ENCODE measurements at places on chromosomes 4 and X.

DNA sequence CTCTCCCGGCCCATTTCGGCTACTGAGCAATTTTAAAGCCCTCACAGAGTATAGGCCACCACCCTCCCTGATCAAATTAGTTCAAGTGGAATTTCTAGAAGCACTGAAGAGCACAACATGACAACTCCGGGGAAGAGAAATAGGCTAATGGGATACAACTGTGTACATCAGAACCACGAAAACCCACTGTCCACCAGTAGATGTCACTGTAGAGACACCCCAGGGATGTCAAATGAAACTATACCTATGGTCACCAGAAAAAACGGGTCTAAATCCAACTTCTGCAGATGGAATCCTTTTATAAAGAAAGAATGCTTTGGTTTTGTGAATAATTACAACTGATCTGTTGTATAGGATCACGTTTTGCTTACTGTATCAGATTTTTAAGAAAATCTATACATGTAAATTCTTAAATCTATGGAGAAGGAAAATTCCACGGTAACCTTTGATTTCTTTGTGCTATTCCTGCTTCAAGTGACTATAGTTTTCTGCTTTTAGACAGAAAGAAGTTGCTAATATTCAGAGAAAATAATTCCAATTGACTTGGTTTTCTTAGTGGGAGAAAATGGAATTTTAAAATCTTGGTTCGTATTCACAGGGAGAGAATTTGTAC, 29.5 kb upstream of the MAP3K15 start:
- DNase-seq, result peak; percentile 59

DNA sequence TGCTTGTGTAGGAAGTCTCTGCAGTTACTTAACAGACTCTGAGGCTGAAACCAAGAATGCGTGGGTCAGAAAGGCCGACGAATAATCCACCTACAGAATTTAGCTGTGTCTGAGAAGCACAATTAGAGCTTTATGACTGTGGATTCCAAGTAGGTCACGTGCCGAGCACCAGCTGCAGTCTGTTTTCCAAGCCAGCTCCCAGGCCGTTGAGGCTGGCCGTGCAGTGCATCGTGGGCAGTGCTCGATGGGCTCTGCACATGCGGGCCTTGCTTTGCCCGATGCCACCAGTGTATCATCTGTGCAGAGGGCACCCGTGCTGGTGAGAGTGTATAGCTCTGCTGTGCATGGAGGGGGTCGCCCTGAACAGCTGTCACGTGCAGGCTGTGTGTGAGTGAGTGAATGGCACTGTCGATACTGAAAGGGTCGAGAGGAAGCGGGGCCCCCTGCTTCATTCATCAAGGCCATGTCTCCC, 67.5 kb upstream of the CLDN34 start:
- peak; percentile 74 for DNase-seq

- DNase-seq, result peak; percentile 70
Measured at GRCh38 chrX:131816551-131817136, 206.5 kb upstream of the STK26 start.

DNA sequence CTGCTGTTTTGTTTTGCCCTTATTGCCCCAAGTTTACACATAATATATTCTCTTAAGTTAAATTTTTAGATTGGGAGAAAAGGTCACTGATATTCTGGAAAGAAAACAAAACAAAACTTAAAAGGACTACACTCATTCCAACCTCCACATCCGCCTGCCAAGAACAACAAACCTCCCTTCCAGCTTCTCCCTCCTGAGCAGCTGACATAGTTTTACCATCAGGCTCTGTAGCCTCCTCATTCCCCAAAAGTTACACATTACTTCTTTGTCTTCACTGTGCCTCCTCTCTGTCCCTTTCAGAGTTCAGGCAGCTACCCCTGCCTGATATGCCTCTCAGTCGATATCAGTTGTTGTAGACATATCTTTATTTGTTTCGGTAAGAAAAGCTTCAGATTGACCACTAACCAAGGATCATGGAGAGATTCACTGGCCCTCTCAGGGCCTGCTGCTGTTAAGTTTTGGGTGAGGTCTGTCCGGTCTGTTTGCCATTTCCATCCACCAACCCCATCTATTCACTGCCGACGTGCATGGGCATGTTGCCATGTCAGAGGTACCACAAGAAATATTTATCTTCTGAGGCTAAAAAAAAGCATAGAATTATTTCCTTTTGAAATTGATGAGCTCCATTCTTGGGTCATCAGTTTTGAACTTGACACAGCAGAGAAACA, 164.1 kb downstream of the GASK1B start:
- peak; percentile 36 for DNase-seq

- DNase-seq, result no peak
Measured at GRCh38 chr4:41132055-41132683, 82.2 kb downstream of the APBB2 start.

GRCh38 chrX:104330966-104331365, 76.2 kb upstream of the ESX1 start:
- peak; percentile 71 for DNase-seq

- peak; percentile 33 for DNase-seq
Measured at GRCh38 chr4:15756361-15756861, 21.7 kb upstream of the CD38 start.

DNA sequence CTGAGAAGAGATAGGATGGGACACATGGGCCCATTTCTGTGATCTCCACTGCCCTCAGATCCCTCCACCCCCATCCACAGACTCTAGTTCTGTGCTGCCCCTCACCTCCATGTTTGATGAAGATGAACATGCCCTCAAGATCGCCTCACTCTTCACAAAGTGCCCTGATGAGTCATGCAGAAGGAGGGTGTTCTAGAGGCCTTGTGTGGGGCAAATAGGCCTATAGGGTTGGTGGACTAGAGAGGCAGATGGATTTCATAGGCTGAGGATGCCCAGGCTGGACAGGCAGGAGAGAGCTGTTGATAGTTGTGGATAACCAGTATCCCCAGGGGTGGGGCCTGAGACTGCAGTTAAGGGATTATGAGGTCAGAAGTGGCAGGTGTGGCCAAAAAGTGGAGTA, at the start of gene CXorf65:
Gene CXorf65, minus strand, starts transcription at position 314 of the 400 bp plus-strand sequence. Its CDS starts 184 bp downstream, at position 130.
- no peak for DNase-seq

GRCh38 chrX:9352243-9352642, 112.6 kb upstream of the TBL1X start:
- DNase-seq, result no peak

DNA sequence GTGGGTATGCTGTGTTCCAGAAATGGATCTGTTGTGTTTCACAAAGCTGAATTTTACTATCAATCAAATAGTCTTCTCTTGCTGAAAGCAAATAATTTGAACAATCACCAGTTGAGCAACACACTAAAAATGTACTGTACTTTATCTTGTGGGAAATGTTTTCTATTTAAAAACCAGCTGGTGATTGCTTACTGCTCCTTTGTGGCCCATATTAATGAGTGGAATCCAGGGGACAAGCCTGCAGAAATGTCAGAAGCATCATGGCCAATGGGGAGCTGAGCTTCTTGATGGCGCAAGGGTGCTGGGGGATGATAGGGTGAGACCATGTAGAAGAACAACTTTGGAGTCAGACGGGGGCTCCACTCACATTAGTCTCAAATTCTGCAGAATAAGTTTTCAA, 346.2 kb downstream of the ARHGAP10 start:
- no peak for DNase-seq

GRCh38 chr4:56757261-56757746, 64.2 kb downstream of the SPINK2 start:
- peak; percentile 88 for DNase-seq

GRCh38 chr4:129098531-129099001, 2.6 kb downstream of the C4orf33 start:
- DNase-seq, result no peak

- peak; percentile 33 for DNase-seq
Measured at GRCh38 chr4:70761276-70761816, 39.6 kb downstream of the RUFY3 start.

DNA sequence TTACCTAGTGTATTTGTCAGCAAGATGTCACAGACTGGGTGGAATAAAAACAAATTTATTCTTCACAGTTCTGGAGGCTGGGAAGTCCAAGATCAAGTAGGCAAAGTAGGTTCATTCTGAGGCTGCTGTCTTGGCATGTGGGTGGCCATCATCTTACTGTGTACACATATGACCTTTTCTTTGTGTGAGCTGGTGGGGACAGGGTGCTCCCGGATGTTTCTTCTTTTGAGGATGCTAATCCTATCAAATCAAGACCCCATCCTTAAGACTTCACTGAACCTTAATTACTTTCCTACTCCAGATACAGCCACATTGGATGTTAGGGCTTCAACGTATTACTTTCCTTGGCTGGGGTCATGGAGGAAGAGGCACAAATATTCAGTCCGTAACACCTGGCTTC, 74.0 kb downstream of the TLL1 start:
- no peak for DNase-seq

GRCh38 chr4:76984127-76984526, 34.6 kb downstream of the SEPTIN11 start:
- peak; percentile 74 for DNase-seq

- DNase-seq, result peak; percentile 13
Measured at GRCh38 chrX:139831017-139831416, 101.8 kb downstream of the ATP11C start.

GRCh38 chr4:3384391-3384770, 57.4 kb upstream of the HGFAC start:
- no peak for DNase-seq

GRCh38 chr4:48602763-48603162, 112.7 kb downstream of the ZAR1 start:
- peak; percentile 37 for DNase-seq

- no peak for DNase-seq
Measured at GRCh38 chr4:135353008-135353407, 1151.4 kb upstream of the PABPC4L start.

DNA sequence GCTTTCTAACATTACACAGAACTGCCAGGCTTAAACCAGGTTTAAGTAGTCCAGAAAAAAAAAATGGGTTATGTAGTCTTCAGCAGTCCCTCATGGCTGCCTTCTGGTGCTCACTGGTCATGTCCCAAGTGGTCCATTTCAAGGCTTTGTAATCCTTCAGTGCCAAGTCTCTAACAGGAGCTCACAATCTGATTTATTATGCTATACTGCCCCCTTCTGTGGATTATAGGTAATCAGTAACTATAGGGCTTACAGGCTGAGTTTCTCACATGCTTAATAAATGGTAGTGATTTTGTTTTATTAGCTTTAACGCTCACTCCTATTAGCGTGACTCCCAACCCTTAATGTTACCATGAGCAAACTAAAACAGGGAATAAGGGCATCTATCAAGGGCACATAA, 92.5 kb upstream of the EDA2R start:
- peak; percentile 57 for DNase-seq

- no peak for DNase-seq
Measured at GRCh38 chrX:133339566-133339965, 75.7 kb downstream of the GPC4 start.

GRCh38 chr4:128690011-128690410, 119.5 kb upstream of the JADE1 start:
- DNase-seq, result no peak

GRCh38 chr4:75004755-75005668, 72.1 kb downstream of the PARM1 start:
- DNase-seq, result no peak

DNA sequence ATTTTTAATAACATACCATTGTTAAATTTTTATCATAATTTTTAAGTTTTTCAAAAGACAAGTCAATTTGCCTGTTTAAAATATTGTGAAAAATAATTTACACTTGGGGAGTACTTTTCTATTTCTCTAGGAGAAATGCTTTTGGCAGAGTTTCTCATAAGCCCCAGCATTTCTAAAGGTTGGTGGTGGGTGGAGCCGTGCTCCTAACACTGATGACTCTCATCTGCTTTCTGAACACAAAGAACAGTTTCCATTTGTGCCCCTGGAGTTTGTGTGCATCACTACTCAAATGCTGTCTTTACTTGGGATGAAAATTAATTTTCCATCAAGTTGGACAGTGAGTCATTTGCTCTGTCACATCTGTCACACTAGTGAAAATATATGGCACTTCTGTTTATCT, 57.6 kb downstream of the TNIP2 start:
- no peak for DNase-seq

- DNase-seq, result peak; percentile 45
Measured at GRCh38 chr4:48139691-48140090, 5.6 kb upstream of the TXK start.

GRCh38 chr4:86130160-86130933, 229.5 kb downstream of the MAPK10 start:
- no peak for DNase-seq

- no peak for DNase-seq
Measured at GRCh38 chr4:41209187-41209586, 5.2 kb downstream of the APBB2 start.

GRCh38 chrX:67328476-67328875, 215.3 kb upstream of the AR start:
- no peak for DNase-seq

- no peak for DNase-seq
Measured at GRCh38 chrX:40237731-40238178, 140.0 kb upstream of the BCOR start.

- no peak for DNase-seq
Measured at GRCh38 chr4:30866346-30866745, 146.2 kb downstream of the PCDH7 start.

- no peak for DNase-seq
Measured at GRCh38 chr4:83113429-83113786, 1.1 kb downstream of the PLAC8 start.

GRCh38 chr4:156347412-156348075, 393.9 kb upstream of the CTSO start:
- peak; percentile 50 for DNase-seq

DNA sequence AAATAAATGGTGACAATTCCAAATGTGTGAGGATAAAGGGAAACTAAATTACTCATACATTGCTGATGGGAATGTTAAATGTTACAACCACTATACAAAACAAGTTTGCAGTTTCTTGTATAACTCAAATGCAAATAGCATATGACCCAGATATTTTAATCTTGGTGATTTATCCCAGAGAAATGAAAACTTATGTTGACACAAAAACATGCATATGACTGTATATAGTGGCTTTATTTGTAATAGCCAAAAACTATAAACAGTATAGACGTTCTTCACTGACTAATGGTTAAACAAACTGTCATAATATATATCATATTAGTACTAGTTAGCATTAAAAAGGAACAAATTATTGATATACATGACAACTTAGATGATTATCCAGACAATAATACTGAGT, 619.2 kb downstream of the PDHA2 start:
- DNase-seq, result no peak

GRCh38 chrX:49129427-49129826, 5.9 kb upstream of the GPKOW start:
- no peak for DNase-seq
